ENCODE measurements at places on chromosomes 6 and 20.

DNA sequence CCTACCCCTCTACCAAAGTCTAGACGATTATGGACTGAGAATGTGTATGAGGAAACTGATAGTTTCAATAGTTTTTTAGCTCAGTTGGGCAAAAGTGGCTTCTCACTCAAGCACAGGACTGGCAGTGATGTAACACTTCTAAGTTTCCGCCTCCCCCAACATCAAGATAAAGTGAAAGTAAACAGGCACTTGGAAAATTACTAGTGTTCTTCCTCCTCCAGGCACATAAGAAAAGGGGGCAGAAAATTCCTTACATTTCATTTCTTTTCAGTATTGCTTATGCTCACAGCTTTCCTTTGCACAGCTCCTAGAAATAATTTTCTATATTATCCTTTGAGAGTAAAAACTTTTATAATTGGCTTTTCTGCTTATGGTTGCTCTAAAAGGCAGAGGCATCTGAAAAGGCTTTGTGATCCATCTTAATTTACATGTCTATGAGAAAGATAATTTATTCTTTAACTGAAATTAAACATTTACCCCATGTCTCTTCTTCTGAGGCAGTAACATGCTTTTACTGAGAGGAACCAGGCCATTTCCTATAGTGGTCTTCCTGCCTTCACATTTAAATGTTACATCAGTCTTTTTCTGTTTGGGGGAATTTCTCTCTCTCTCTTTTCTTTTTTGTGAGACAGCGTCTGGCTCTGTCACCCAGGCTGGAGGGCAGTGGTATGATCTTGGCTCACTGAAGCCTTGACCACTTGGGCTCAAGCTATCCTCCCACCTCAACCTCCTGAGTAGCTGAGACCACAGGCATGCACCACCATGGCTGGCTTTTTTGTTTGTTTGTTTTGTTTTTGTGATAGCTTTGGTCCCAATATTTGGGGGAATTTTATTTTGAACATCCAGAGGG, 65.0 kb upstream of the EEF1A1 start:
- peak; percentile 84 for DNase-seq

- no peak for DNase-seq
Measured at GRCh38 chr6:122007339-122007738, 392.1 kb upstream of the HSF2 start.

- no peak for DNase-seq
Measured at GRCh38 chr20:17316316-17317038, 89.6 kb downstream of the PCSK2 start.

DNA sequence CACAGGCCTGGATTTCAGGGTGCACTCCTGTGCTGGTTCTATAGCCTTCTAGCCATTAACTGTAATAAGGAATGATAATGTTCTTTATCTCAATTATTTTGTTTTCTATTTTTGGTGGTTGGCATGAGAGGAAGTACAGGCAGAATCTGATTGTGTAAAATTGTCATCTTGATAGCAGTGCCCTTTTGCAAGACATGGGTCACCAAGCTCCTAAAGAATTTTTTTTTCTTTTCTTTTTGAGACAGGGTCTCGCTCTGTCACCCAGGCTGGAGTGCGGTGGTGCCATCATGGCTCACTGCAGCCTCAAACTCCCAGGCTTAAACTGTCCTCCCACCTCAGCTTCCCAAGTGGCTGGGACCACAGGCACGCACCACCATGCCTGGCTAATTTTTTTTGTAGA, 206.7 kb upstream of the JARID2 start:
- no peak for DNase-seq

DNA sequence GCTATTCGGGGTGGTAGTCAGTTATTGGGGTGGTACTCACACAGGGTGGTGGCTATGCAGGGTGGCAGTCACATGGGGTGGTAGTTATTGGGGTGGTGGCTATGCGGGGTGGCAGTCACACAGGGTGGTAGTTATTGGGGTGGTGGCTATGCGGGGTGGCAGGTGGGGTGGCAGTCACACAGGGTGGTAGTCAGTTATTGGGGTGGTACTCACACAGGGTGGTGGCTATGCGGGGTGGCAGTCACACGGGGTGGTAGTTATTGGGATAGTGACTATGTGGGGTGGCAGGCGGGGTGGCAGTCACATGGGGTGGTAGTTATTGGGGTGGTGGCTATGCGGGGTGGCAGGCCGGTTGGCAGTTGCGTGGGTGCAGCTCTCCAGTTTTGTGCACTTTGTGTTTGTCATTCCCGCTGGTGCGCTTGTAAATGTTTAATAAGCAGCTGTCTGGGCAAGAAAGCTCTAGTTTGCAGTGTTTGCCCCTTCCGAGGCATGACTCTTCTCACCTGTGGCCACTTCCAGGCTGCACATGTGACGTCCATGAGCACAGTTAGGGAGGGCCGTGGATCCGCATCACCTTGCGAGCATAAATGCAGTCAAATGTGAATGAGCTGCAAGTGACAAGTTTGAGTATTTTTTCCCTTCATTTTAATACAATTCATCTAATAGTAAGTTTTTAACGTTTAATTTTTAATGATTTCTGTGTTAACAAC, 219.0 kb upstream of the CST7 start:
- DNase-seq, result no peak

DNA sequence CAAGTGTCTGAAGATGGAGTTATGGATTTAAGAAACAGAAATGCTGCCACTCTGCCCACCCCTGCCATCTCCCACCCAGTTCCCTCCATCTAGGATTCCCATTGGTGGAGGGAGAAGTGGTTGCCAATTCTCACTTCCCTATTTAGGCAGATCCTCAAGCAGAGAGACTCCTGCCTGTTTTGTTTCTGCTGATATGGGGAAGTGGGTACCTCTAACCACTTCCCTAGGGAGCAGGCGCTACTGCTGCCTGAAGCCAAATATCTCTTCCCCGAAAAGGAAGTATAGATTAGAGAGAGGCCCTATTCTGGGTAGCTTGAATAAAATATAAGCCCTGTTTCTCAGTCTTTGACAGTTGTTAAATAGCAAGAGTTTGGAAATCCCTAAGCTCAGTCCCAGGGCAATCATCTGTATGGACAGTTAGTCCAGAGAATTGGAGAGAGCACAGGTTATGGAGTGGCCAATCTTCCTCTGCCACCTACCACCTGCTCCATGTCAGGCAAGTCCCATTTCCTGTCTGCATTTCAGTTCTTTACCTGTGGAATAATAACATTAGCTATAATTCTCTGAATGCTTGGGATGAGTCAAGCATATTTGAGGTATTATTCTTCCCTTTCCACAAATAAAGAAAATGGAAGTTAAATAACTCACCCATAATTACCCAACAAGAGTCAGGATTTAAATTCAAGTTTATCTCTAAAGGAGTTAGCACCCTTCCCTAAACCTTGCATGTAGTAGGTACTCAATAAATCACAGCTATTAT, 2.6 kb upstream of the ADGB start:
- DNase-seq, result no peak

GRCh38 chr6:110646419-110646698, 168.9 kb downstream of the CDK19 start:
- no peak for DNase-seq

DNA sequence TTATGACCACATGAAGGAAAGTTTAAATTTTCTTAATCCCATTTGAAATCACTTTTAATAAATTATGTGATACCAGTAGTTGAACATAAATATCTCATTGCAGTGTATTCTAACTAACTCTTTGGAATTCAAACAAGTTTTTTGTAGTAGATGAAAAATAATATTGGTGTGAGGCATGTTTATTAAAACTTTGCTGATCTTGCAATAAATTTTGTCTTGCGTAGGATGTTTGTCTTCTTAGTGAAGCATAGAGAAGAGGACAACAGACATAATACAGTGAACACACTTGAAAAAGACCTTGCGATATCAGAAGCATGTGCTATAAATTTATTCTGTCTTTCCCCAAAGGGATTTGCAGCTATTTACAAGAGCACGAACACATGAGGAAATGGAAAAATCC, 140.7 kb downstream of the HTR1B start:
- no peak for DNase-seq
